ENCODE measurements at places on chromosomes 6 and 20.

DNA sequence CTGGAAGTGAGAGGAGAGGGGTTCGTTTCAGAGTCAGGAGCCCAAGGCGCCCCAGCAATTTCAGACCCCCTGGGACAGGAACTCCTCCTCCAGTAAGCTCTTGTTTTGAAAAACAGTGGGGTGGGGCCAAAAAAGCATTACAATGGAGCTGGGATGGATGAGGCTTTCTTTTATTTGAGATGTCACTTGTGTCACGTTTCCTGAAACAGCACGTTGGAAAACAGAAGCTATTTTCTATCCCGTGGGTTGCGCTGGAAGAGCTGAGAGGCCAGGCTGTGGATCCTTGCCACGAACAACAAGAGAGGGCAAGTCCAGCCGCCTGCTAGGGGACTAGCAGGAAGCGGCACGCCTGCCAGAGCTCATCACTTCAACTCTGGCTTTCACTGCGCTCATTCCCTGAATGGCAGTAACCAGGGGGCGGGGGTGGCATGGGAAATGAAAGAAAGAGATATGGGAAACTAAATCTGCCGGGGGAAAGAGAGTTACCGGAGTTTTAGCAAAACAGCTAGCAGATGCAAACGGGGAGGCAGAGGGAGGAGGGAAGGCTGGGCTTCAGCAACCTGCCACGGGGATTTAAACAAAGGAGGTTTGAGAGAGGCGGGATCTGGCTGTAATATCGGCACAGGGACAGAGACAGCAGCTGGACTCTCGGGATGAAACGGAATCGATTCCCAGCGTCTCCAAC, 34.6 kb downstream of the GCNT2 start:
- no peak for DNase-seq

GRCh38 chr20:62487561-62488354, 12.0 kb upstream of the GATA5 start:
- no peak for DNase-seq

DNA sequence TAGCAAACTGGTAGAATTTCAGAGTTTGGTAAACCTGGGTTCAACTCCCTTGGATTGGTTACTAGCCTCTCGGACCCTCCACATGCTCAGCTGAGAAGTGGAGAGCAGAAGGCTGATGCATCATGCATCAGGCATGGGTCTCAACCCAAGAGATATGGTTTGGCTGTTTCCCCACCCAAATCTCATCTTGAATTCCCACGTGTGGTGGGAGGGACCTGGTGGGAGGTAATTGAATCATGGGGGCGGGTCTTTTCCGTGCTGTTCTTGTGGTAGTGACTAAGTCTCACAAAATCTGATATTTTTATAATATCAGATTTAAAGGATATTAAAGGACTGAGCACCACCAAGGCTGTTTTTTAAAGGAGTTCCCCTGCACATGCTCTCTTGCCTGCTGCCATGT, 75.1 kb downstream of the PPP1R3G start:
- DNase-seq = no peak

GRCh38 chr6:29227235-29227634, 56.5 kb downstream of the OR2J2 start:
- no peak for DNase-seq

- DNase-seq = no peak
Observed at GRCh38 chr6:145067430-145067829, 667.9 kb downstream of the EPM2A start.
